ENCODE measurements at places on chromosomes 2 and 18.

- no peak for DNase-seq
These were observed 113.7 kb upstream of the MAP4K3 start for GRCh38 chr2:39550701-39551285.

DNA sequence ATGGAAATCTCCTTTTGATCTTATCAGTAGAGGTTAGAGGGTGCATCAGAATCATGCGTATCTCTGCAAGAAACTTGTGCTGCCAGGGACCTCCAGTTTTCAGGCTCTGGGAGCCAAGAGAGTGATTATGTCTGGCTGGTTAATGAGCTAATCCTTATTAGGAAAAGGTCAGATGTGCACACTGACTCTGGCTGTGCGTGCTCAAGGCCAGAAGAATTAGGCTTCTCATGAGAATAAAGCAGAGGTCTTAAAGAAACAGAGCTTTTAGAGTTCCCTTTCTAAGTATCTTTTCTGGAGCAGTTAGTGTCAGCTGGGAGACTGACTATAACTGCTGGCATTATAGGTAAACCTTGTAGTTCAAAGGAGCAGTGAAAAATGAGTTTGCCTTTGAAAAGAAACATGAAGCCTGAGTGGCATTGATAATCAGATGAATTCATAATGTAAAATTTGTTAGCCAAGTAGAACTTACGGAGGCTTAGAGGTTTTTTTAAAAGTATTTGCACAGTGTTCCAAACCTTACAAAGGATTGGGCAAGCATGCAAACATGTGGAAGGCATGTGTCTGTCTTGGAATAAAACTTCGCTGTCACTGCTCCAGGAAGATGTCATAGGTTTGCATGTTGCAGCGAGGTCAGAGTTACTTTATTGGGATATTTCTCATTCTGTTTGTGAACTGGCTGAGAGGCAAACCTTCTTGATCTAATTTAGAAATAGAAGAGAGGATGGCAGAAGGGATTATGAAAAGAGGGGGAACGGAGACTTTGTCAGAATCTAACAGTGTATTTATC, 151.7 kb downstream of the ARHGAP28 start:
- no peak for DNase-seq

DNA sequence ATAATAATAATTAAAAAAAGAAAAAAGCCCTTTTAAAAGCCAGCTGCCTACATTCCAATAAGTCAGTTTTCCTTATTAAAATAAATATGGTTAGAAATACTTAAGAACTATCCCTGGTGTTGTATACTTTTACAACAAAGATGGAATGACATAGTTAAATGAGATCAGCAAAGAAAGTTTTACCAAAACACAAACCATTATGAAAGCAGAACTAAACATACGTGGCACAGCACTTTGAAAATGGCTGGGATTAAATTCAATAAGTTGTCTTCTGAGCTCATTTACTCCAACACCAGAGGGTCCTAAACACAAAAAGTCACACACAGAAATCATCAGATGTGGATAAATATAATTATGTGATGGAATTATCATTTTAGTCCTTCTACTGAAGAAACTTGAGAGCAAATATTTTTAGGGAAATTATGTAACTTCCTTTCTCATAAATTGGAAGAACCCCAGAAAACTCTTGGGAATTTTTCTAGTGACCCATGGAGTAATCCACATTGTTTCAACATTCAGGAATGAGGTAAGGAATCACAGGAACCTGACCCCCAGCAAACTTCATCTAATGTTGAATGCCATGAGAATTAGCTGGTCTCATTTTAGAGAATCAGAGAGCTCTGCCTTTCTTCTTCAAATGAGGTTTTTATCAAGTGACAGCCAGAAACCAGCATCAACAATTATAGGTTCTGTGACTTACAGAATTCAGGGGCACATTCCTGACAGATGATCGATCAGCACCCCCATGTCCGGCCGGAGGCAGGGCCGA, 11.5 kb upstream of the TMEM237 start:
- no peak for DNase-seq

DNA sequence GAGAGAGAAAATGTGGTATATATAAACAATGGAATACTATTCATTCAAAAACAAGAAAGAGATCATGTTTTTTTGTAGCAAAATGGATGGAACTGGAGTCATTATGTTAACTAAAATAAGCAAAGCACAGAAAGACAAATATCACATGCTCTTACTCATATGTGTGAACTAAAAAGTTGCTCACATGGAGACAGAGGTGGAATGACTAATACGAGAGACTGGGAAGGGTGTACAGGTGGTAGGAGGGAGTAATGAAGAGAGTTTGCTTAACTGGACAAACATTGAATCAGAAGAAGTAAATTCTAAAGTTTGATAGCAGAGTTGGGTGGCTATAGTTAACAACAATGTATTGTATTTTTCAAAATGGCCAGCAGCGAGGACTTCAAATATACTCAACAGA, 1080.7 kb upstream of the CHAC2 start:
- DNase-seq: no peak

DNA sequence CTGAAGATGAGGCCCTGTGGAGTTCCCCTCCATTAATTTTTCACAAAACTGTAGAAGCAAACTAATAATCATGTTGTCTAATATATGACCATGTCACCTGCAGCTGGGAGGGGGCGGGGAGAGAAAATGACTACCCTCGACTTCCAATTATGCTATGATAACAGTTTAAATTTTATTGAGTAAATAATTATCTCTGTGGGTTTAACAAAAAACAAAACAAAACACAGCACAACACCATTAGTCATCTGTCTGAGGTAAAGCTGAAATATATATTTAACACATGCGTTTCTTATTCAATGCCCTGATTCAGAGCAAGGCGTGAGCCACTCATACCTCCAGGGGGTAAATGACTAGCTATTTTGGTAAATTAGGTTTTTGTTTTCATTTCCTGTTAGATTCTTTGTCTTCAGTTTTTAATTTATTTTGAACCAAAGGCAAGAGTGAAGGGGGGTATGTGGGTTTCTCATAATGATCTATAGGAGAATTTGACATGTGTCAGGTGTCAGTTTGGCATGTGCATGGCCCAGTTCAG, 77.4 kb upstream of the ZCCHC2 start:
- no peak for DNase-seq

GRCh38 chr2:223641082-223641481, 38.9 kb upstream of the SCG2 start:
- no peak for DNase-seq

- no peak for DNase-seq
These were observed 563.8 kb upstream of the NETO1 start for GRCh38 chr18:73431620-73432019.

GRCh38 chr18:57325491-57326166, 26.7 kb upstream of the ST8SIA3 start:
- no peak for DNase-seq

DNA sequence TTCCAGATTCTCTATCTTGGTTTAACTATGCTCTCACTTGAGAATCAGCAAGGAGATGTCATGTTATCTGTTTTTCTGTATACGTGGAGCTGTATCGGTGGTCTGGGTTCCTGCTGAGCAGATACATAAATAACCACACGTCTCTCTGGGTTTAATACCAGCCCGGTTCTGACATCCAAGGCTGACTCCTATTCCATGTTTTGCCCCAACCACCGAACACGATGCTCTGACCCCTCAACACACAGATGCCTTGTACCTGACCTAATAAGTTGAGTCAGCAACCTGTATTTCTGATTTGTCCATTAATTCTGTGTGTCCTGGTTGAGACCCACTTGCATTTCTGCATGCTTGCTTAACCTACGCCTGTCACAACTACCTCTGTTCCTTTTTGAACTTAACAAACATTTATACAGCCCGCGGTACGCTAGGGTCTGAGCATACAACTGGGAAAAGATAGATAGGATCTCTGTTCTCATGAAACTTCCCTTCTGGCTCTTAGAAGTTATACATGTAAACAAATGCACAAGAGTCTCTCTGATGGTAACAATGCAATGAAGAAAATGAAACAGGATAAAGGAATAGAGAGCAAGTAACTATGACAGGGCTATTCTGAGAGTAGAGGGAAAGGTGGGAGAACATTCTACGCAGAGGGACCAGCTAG, 480.4 kb downstream of the PARD3B start:
- DNase-seq: no peak
